Suppressor macrophage (primary cell): ENCODE measurements at places on chromosomes 12 and 14.

DNA sequence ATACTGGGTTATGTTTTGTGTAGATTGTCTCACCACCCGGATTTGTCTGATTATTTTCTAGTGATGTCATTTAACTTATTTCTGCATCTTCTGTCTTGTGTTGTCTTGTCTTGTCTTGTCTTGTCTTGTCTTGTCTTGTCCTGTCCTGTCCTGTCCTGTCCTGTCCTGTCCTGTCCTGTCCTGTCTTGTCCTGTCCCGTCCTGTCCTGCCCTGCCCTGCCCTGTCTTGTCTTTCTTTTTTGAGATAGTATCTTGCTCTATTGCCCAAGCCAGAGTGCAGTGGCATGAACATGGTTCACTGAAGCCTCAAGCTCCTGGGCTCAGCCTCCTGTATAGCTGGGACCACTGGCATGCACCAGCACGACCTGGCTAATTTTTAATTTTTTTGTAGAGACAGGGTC is 25.6 kb downstream of the DERA start:
- DNase-seq: no peak

DNA sequence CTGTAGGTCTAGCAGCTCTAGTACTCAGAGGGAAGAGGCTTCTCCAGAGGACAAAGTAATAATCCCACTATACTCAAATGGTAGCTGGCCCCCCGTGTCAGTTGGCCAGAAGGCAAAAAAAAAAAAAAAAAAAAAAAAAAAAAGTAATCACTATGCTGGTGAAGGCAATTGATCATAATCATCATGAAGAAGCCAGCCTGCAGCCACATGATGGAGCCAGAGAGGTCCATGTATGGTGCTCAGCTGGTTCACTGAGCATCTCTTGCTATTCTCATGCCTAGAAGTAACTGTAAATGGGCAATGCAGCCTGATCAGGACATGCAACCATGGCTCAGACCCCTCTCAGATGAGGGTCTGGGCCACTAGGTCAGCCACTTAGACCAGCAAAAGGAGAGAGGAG is 378.8 kb downstream of the MED13L start:
- no peak for DNase-seq

GRCh38 chr12:118432812-118433545 is 56.6 kb downstream of the SUDS3 start:
- no peak for DNase-seq

GRCh38 chr12:3556716-3557115 is 65.7 kb downstream of the PRMT8 start:
- DNase-seq: no peak

DNA sequence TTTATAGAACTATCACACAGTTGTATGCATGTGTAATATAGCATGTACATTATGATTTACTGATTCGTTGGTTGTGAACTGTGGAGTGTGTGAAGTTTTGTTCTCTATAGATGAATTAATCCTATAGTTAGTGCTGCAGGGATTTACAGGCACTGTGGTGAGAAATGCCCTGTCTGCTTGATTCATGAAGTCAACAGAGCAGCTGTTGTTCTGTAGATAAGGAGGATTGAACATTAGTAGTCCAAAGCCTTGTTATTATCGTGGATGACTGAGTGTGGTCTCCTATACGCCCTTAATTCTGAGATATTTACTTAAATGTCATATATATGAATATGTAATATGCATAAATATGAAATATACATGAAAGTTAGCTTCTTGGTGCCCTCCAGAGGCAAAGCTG is 98.3 kb downstream of the DNAH10 start:
- DNase-seq: no peak

- DNase-seq: no peak
Observed at GRCh38 chr12:62684570-62685295, 218.1 kb downstream of the MON2 start.

DNA sequence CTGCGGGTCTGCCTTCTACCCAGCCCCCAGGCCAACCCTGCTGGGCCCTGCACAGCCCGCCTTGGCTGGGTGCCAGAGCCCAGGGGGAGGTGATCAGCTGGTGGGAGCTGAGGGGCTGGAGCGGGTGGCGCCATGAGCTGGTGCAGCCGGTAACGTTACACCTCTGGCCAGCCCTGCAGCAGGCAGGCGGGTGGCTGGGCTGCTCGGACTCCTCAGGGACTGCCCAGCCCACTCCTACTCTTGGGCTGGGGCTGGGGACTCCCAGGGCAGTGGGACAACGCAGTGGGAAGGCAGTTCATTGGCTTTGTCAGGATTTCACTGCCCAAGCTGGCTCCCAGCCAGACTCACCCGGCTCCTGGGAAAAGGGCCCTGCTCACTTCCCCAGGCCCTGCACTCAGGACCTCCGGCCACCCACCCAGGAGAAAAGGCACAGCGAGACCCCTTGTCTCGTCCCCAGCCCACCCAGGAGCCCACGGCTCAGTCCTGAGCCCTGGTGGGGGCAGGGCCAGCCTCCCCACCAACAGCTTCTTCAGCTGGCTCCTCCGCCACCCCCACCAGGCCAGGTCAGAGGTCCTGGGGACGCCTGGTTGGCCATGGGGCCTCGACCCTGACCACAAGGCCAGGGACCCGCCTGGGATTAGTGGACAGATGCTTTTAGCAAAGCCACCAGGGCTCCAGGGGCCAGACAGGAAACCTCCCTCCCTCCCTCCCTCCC is 1.0 kb downstream of the PGF start:
- DNase-seq: no peak

GRCh38 chr12:112325157-112325556 is 57.1 kb downstream of the HECTD4 start:
- no peak for DNase-seq

DNA sequence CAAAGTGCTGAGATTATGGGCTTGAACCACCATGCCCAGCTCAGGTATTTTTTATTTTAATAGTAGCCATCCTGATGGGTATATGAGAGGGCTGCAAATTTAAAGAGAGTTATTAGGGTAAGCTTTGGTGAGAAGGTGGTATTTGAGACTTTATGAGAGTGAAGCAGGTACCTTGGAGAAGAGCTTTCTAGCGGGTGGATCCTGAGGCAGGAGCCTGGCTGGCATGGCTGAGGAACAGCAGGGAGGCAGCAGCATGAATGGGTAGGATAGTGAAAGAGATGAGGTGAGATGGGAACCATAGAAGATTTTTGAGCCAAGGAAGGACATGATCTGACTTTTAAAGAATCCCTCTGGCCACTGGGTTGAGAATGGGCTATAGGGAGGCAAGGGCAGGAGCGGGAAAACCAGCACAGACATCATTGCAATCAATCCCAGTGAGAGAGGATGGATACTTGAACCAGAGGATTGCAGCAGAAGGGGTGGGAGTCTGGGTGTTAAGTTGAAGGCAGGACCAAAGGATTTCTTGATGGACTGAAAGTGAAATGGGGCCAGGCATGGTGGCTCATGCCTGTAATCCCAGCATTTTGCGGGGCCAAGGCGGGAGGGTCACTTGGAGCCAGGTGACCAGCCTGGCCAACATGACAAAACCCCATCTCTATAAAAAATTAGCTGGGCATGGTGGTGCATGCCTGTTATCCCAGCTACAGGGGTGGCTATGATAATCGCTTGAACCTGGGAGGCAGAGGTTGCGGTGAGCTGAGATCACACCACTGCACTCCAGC is 5.7 kb downstream of the SVOP start:
- DNase-seq: no peak

GRCh38 chr14:68937471-68938270 is 41.4 kb downstream of the ACTN1 start:
- DNase-seq: no peak

- no peak for DNase-seq
Observed at GRCh38 chr14:38171197-38171596, 36.5 kb upstream of the SSTR1 start.

DNA sequence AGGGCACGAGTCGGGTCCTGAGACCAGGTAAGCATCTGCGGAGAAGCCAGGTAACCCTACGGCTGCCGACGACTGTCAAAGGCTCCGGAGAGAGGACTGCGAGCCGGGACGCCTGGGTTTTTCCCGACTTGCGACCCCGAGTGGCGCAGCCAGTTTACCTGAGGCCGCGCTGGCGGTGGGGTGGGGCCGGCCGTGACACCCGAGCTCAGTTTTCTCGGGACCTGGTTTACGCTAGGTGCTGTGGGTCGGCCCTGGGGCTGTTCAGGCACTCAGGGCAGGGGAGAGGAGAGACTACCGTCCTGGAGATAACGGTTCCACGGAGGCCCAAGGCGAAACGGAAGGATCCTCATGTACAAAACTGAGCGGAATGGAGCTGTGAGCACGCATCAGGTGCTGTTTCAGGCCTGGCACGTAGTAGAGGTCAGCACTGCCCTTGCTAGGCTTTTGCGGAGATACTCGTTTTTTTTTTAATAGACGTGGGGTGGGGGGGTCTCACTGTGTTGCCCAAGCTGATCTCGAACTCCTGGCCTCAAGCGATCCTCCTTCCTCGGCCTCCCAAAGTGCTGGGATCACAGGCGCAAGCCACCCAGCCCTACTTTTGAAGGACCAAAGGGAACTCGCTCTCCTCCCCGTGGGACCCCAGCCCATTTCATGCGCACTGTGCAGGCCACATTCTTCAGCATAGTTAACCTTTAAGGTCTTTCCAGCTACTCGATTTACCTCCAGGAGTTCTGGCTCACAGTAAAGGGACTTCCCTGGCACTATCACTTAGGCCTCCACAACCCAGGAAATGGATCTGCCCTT is 471 bp downstream of the MTRFR start:
- no peak for DNase-seq

GRCh38 chr14:76844223-76844622 is 18.0 kb downstream of the LRRC74A start:
- DNase-seq: peak; percentile 91

DNA sequence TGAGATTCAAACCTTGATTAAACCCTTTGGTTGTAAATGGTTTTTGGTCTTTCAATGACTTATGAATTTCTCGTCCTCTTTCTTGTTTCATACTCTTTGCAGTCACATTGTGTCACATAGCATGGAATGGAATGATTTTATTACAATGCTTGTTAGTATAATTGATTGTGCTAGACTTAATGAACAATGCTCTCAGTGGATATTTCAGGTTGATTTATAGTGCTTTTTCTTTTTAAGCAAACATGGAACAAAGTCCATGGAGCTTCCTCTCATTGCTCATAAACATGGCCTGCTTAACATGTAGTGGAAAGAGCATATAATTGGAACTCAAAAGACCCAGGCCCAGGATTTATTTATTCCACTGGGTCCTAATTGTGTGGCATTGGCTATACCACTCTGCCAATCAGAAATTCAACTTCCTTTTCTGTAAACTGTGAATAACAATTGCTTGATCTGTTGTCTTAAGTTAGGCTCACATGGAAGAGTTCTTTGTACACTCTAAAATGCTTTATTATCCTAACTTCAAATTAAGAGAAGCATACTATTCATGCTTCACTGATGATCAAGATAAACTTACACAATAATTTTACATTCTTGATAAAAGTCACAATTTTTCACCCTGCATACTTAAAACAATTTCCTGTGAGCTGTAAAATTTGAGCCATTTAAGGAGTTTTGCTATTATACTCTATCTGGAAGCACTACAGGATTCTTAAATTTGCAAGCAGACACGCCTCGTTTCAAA is 370.5 kb upstream of the PDE3A start:
- DNase-seq: no peak

DNA sequence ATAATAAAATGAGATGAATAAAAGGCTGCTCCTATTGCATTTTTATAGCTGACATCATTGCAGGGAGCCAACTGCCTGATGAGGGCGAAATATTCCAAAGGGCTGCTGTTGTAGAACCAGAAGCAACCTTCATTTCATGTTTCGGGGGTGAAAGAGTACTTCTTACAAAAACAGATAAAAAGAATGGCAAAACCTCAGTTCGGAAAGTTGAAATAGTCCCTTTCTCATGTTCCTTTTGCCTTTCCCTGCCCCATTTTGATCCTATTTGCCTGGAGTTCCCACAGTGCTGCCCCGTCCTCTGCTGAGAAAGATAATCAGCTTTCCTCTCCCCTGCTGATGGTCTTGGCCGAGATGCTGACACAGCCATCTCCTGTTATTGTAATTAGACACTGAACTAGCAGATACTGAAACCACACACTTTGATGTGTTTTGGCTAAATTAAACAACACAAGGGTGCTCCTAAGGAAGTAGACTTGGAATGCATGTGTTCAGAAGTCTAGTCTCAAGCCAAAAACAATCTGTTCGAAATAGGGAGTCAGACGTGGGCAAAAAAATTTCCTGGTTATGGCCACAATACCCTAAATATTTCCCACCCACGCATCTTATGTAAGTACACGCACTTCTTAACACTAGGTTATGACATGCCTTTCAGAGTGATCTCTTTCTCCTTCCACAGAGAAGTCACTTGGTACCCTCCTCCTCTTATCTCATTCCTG is 117.2 kb downstream of the PPM1H start:
- peak; percentile 62 for DNase-seq
